Thymus (tissue), 14 donors: ENCODE measurements at places on chromosomes 1 and 21. TPM values are rescaled to one million over a fixed set of nuclear protein-coding genes. Genes with fewer than 3 reads are reported as not detected.

Gene GNG4
- total RNA-seq, result 3.1 TPM

- DNase-seq, result peak; percentile 27
Measured at GRCh38 chr1:194052514-194053338, 866.3 kb upstream of the B3GALT2 start.

DNA sequence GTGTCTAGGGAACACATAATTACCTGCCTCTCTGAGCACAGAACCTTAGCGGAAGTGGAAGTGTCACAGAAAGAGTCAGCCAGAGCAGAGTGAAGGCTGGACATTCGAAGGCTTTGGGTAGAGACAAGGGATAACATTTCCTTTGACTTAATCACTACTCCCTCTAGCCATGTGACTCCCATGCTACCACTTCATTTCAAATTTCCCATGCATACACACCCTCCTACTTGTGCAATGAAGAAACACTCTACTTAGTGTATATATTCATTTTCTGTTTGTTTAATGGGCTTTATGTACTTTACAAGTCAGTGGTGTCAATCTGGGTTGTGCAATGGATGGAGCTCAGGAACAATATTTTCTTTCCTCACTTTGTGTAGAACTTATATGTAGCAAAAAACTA, 6.9 kb downstream of the ANKRD35 start:
- no peak for DNase-seq

GRCh38 chr1:15684468-15685291, 560 bp downstream of the PLEKHM2 start:
- DNase-seq, result no peak

DNA sequence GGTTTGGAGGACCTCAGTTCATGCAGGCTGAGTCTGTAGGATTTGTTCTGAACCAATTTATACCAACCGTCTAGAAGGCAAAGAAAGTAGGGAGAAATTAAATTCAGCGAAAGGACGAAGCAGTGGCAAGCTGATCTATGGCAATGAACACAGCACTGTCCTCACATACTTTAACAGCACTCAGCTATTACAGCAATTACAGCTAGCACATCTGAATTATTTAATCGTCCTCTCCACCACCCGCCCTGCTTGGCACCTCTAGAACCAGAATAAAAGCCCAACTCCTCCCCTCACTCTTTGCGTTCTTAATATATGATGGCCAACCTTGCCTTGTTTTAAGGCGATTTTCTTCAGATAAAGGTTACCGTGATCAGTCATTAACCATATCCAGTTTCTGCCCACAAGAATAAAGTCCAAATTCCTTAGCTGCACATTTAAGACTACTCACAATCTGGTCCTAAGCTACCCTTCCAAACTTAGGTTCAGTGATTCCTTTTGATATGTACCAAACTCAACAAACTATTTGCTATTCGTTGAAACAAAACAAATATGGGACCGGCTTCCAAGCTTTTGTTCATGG, 169.4 kb upstream of the ESRRG start:
- DNase-seq, result no peak

DNA sequence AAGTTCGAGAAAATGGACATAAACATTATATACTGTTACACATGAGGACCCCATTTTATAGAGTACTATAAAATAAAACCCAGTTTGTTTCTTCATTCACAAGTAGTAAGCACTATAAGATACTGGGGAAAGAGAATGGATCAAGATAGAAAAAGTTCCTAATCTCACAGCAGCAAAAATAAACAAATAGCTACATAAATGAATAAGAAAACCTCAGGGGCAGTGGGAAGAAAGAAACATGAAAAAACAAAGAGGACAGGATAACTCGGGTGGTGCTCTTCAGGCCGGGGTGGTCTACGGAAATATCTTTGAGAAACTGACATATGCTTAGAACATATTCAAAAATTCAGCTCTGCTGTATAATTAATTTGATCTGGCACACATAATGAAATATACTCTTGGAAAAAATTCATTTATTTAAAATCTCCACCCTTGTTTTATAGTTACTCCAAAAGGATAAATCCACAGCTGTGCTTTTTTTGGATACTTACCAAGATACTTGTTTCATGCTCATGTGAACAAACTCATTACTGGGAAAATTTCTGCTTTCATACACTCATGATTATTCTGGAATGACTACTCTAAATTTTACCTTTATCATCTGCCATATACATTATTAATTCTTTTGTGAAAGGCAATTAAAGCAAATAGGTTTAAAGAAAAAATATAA, 20.0 kb downstream of the CEP170 start:
- no peak for DNase-seq

DNA sequence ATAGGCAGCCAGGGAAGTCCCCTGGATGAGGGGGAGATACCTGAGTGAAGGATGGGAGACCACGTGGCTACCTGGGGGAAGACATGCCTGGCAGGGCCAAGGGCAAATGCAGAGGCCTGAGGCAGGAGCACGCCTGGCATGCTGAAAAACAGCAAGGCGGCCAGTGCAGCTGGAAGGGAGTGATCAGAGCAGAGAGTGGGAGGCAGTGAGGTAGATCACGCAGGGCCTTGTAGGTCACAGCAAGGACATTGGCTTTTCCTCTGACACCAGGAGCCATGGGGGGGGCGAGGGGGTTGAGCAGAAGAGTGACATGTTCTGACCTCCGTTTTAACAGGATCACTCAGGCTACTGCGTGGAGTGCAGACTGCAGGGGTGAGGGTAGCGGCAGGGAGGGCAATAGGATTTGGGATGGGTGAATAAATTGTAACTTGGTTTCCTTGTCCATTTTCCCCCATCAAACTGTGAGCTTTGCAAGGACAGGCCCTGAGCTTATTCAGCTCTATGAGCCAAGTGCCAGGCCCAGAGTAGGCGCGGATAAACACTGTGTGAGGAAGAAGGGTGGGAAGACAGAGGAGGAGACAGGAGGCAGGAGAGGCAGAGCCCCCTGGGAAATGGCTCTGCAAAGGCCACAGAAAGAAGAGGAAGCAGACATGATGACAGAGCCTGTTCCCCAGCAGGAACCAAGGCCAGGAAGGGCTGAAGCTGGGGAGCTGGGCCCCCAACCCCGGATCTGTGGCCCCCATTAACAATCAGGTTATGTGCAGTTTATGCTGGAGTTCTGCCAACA, 16.6 kb downstream of the IFI6 start:
- no peak for DNase-seq

Gene SUSD4
- total RNA-seq, result 4.6 TPM

GRCh38 chr1:171116676-171117075, 26.0 kb downstream of the FMO3 start:
- DNase-seq, result no peak

DNA sequence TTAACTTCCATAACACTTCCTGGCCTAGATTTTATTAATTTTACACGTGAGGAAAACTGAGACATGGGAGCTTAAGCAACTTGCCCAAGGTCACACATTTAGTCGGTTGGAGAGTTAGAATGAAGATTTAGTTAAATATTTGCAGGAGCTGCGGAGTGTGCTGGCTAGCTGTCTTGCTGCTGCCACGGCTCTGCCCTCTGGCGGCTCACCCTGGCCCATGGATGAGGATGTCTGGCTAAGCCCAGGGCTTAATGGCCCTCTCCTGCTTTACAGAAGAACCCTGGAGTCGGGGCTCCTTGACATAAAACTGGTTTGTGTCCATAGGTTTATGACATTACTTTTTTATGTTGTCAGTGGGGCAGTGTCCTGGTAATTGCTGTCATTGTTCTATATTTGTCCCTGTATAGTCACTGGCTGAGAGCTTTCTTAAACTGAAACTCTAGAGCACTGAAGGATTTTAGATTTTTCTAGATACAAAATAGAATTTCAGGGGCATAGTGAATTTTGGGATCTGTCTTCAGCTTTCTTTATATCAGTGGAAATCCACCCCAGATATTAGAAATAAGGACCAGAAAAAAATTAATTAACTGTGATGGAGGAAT, 88.9 kb upstream of the WLS start:
- no peak for DNase-seq

DNA sequence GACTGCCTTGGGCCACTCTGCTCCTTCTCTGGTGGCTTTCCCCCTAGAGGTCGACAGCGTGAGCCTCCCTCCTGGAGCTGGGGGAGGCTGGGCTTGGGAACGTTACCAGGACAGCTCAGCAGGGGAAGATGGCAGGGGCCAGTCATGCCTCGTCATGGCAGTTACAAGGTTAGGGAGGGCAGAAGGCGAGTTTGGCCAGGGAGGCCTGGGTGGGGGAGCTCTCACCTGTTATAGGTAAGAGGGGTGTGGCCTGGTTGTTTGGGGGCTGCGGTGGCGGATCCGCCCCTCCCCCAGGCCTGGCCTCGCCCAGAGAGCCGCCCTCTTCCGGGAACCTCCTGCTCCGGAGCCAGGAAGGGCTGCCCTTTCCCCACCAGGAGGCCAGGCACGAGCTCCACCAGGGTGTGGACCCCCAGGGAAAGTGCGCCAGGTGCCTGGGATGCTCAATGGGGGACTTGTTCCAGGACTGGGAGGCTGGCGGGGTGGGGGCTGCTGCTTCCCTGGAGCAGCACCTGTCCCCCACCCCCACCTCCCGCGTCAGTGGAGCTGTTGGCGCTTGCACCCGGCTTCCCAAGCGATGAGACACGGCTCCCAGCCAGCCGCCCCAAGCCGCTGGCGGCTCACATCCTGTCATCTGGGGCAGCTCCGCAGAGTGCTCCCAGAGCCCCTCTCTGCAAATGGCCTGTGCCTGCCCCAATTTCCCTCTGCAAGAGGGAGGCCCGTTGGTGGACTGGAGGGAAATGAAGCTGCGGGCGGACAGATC, 23.6 kb upstream of the PKP1 start:
- DNase-seq, result no peak
